Activated CD4-positive, alpha-beta T cell treated with anti-CD3 and anti-CD28 coated beads for 24 hours (primary cell): ENCODE measurements at places on chromosomes 2 and 18.

DNA sequence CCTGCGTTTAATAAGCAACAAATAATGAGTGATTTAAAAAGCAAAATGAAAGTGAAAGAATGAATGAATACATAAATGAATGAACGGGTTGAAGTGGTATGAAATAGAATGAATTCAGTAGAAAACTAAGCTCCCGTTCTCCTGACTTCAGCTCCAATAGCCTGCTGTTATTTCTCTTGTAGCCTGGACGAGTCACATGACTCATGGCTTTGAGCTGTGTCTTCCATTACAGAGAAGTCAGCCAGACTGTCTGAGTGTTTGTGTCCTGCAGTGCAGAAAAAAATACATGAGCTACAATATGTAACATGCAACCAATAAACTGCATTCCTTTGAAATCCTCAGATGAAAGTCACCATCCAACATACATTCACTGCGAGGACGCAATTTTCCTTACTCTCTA is 21.2 kb downstream of the SCG2 start:
- no peak for DNase-seq

- no peak for DNase-seq
Measured at GRCh38 chr2:209125291-209125690, 298.6 kb upstream of the MAP2 start.

- DNase-seq = no peak
Measured at GRCh38 chr2:38153476-38154135, 77.7 kb upstream of the CYP1B1 start.

DNA sequence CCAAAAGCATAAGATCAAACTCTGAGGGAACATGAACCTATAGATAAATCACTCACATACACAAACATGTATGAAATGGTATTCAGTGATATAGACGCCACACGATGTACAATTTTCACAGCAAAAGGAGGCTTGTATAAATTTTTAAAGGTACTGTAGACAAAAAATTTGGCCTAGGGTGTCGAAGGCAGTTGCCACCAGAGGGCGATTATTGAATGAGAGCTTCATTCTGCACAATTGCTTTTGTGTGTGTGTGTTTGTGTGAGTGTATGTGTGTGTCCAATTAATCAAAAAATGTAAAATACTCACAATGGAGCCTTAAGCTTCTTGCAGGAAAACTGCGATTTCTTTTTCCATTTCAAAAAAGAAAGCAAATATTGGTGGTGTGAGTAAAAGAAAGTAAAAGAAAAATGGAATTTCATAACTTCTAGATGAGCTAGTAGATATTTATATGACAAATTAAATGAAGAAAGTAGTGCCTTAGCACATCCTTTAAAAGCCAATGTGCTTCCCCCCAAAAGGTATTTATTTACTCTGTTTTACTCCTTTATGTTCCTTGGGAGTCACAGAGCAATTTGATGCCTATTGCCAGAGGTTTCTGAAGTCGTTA is 800.1 kb downstream of the SATB2 start:
- DNase-seq = no peak
